Fibroblast of villous mesenchyme (primary cell): ENCODE measurements at places on chromosomes 4 and X. TPM values are rescaled to one million over a fixed set of nuclear protein-coding genes. Genes with fewer than 3 reads are reported as not detected.
A peak's percentile ranks its signal among the peaks of the same experiment; 100 is the strongest.

- no peak for DNase-seq
Measured at GRCh38 chr4:88793475-88793874, 95.8 kb upstream of the NAP1L5 start.

- peak; percentile 60 for DNase-seq
Measured at GRCh38 chr4:17324386-17324830, 187.5 kb downstream of the QDPR start.

GRCh38 chr4:152831416-152831815 is 51.7 kb downstream of the ARFIP1 start:
- DNase-seq = no peak

GLOD5 gene
- total RNA-seq = not detected in 2 replicates
